NCI-H1417 treated with DMSO at 0.1 percent for 48 hours (cell line): ENCODE measurements at places on chromosomes 2 and 18.

DNA sequence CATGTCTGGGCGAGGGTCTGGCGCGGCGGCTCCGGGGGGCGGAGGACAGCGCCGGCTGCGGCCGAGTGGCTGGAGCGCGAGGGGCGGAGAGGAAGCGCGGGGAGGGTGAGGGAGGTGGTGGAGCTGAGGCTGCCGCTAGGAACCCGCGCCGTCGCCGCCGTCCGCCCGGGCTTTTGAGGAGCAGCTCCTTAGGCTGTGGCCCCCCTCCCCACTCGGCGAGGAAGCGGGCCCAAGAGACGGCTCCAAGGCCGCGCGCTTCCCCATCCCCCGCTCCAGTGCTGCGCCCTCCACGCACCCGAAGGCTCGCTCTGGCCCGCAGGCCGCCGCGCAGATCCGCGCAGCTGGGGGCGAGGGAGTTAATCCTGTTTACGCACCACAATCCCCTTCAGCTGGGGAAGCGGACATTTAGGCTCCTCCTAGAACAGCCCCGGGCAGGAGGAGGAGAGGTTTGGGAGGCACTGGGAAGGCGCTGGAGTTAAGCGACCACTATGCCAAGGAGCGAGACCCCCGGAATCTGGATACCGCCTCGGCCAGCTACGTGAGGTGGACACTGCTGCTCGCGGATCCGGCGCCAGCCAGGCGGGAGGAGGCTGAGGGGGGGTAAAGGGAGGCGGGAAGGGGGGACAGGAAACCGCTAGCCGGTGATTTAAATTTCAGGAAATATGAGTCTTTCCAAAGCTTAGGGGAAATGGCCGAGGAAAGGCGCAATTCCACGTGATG, at the start of gene CNRIP1:
TSS of gene CNRIP1 (minus strand) at position 552 of the 720 bp plus-strand sequence. CDS start at position 3, 549 bp downstream.
- DNase-seq = peak; percentile 35

- DNase-seq = no peak
These were observed 78.9 kb upstream of the ZNF397 start for GRCh38 chr18:35161934-35162333.

GRCh38 chr2:1147873-1148612, 197.4 kb downstream of the SNTG2 start:
- no peak for DNase-seq

DNA sequence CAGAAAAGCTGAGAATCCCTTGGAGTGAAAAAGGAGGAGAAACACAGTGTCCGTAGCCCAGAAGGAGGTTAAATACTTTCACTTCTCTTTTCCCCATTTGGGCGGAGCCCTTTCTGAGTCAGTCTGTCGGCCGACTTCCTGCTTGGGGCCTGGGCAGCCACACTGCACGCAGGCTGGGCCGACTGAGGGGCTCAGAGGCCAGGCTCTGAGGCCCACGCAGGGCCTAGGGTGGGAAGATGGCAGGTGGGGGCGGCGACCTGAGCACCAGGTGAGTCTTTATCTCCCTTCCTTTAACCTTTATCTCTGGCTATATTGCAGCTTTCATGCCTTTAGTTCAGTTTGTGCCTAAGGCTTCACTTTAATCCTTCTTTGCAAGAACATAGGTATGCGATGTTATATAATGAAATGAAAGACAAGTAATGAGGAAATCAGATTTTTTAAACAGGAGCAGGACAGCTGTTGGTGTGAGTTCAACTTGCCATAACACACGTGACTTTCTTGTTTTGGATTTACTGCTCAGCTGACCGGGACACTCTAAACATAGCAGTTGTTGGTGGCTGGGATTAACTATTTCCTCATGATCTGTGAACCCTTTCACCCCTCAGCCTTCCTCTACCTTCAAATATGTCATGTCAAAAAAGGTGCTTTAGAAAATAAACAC, at the start of gene SP100:
TSS of gene SP100 (plus strand) at position 141 of the 661 bp plus-strand sequence. CDS start at position 237, 96 bp downstream.
- no peak for DNase-seq

GRCh38 chr2:229591611-229592010, 122.7 kb downstream of the DNER start:
- DNase-seq = no peak

DNA sequence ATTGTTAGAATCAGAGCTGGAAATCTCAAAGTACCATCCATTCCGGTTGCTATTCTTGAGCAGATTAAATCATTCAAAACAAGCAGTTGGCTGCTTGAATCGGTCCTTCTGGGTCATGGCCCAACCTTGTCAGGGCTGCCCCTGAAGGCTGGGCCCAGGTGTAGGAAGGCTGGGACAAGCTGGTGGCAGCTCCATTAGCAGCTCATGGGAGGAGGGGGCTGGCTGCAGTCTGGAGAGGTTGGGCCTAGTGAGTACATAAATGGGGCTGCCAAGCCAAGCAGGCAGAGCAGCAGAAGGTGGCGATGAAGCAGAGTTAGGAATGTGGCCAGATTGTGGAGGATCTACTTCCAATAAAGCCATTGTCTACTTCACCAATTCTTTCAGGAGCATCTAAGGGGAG, 81.4 kb downstream of the ADCYAP1 start:
- DNase-seq = no peak

- DNase-seq = no peak
These were observed 14.4 kb upstream of the PSMA8 start for GRCh38 chr18:26119246-26119645.

DNA sequence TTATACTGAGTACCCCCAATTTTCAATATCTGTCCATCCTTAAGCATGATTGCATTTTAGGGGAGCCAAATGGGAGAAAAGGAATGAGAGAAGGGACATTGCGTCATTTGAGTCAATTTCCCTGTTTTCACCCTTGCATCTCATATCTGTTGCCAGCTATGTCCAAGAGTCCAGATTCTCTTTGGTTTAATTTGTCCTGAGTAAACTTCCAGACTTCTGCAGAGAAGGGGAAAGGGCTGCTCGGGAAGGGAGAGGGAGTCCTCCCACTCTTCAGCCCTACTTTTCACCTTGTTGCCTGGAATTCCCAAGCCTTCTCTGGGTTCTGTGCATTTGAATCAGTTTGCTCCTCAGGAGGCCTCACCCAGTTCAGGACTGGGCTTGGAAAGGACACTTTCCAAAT, 16.5 kb downstream of the GREB1 start:
- DNase-seq = no peak

GRCh38 chr2:216637472-216637871, 4.3 kb downstream of the IGFBP2 start:
- DNase-seq = no peak

DNA sequence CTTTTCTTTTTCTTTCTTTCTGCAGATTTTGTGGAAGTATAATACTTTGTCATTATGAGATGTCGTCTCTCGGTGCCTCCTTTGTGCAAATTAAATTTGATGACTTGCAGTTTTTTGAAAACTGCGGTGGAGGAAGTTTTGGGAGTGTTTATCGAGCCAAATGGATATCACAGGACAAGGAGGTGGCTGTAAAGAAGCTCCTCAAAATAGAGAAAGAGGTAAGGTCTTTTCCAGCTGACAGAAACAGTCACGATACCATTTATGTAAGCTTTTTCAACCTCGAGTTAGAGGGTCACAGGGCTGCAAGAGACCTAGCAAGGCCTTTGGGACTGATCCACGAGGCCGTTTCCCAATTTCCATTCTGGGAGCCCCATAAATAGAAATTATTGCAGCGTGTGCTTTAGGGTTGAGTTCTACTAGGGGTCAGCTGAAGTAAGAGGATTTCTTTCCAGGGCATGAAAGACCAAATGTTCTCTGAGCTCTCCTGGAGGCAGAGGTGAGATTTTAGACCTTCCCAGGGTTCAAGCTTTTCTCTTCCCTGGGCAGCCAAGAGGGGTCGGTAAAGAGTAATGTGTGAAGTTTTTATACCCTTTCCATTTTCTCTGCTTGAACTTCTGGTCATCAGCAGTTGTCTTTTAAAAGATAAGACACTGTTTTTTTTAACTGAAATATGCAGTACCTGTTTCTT, 15.5 kb downstream of the MAP3K20 start:
- no peak for DNase-seq

DNA sequence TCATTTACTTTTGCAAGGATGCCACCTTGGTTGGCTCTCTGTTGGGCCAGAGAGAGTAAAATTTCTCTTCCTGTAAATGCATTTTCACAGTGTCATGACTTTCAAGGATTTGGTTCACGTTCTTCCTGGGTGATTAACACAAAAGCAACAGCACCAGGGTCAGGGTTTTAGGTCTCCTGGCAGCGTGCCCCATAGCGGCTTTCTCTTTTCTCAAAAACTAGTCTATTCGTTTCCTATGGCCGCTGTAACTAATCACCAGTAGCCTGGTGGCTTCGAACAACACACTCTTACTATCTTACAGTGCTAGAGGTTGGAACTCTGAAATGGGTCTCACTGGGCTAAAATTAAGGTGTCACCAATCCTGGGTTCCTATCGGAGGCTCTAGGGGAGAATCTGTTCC, 56.3 kb upstream of the ACMSD start:
- no peak for DNase-seq

- DNase-seq = no peak
These were observed 159.4 kb downstream of the NRXN1 start for GRCh38 chr2:50872543-50872942.

- DNase-seq = no peak
These were observed 32.5 kb downstream of the SLC66A3 start for GRCh38 chr2:11187731-11188130.

DNA sequence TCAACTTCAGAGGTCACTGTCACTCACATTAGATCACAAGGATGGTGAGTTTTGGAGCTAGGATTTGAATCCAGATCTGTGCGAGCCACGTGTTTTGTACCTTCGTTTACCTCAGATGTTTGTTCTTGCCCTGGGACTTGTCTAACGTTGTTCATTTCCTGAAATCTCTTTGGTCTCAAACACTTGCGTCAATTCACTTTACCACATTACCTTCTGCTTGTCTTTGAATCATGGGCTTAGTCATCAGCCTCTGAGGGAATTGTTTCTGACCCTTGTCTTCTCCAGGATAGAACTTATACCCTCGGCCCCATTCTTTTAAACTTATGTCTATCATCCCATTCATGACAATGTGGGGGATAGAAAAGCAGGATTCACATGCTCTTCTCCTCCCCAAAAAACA, 282.7 kb downstream of the DCDC2C start:
- no peak for DNase-seq

GRCh38 chr18:2402084-2402483, 169.2 kb downstream of the METTL4 start:
- no peak for DNase-seq

GRCh38 chr2:100879296-100879695, 59.4 kb downstream of the NPAS2 start:
- no peak for DNase-seq

GRCh38 chr18:61753373-61753772, 139.4 kb downstream of the RNF152 start:
- no peak for DNase-seq
